ENCODE measurements at places on chromosomes 6 and 20.
A peak's percentile ranks its signal among the peaks of the same experiment; 100 is the strongest.

DNA sequence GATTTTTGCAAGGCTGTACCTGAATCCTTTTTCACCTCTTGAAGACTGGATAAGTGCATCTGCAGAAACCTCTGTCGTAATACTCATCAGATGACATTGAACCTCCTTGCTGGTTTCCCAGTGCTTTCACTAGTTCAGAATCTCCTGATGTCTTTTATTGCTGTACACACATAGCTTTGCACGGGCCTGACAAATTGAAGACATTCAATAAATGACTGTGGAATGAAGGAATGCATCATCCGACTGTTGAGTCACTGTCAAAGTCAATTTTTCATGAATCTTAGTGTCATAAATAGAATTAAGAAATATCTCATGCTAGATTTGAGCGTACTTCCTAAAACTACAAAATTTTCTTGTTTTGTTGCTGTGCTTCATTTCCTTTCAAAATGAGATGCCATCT is 598.2 kb upstream of the MAP3K7 start:
- no peak overlapping the region for H3K4me3 ChIP-seq
- H3K36me3 ChIP-seq: no peaks in the 10 kb centered on the region
- H3K4me1 ChIP-seq: no peaks in the 10 kb centered on the region
- no peaks in the 10 kb centered on the region for H3K27me3 ChIP-seq
- no peak for DNase-seq

DNA sequence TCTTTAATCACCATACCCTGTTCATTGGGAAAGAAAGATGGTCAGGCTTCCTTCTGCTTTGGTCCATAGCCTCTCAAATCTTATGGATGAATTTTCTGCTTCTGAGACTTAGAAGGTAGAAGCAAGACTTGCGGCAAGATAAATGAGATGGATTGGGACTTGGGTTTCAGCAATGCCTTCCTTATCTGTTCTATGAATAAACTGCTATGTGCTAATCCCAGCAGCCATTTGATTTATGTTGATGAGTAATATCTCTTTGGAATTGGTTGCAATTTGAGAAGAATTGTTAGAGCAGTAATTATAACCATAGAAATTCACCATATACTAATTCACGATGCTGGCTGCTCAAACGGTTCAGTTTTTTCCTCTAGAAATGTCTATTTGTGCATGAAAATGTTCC is 48.3 kb downstream of the TXLNB start:
- no peak overlapping the region for H3K27ac ChIP-seq
- H3K4me1 ChIP-seq: no peaks in the 10 kb centered on the region
- H3K36me3 ChIP-seq: no peaks in the 10 kb centered on the region
- no peaks in the 10 kb centered on the region for H3K27me3 ChIP-seq
- H3K4me3 ChIP-seq: no peak overlapping the region

GRCh38 chr6:106530502-106530901 is 98.8 kb downstream of the RTN4IP1 start:
- H3K4me3 ChIP-seq: no peak overlapping the region
- H3K27me3 ChIP-seq: no peaks in the 10 kb centered on the region
- no peak for DNase-seq
- peaks cover 22% of the 10 kb centered on the region for H3K36me3 ChIP-seq
- H3K4me1 ChIP-seq: peaks cover 8% of the 10 kb centered on the region
- no peak overlapping the region for H3K27ac ChIP-seq

- H3K4me1 ChIP-seq: peaks cover 18% of the 10 kb centered on the region
- H3K36me3 ChIP-seq: no peaks in the 10 kb centered on the region
- peak overlapping the region; percentile 97 for H3K27ac ChIP-seq
- DNase-seq: peak; percentile 23
- H3K4me3 ChIP-seq: peak overlapping the region; percentile 95
- H3K27me3 ChIP-seq: no peaks in the 10 kb centered on the region
Measured at GRCh38 chr20:1324598-1325172, 4.3 kb downstream of the SDCBP2 start.

- H3K4me3 ChIP-seq: peak overlapping the region; percentile 93
- peaks cover 5% of the 10 kb centered on the region for H3K4me1 ChIP-seq
- no peaks in the 10 kb centered on the region for H3K27me3 ChIP-seq
- H3K36me3 ChIP-seq: peaks cover 10% of the 10 kb centered on the region
- H3K27ac ChIP-seq: peak overlapping the region; percentile 91
- DNase-seq: peak; percentile 15
Measured at GRCh38 chr6:83193747-83194566, 800 bp downstream of the RWDD2A start.

GRCh38 chr6:90989763-90990162 is 402.9 kb upstream of the MAP3K7 start:
- no peaks in the 10 kb centered on the region for H3K36me3 ChIP-seq
- H3K4me3 ChIP-seq: no peak overlapping the region
- H3K27ac ChIP-seq: no peak overlapping the region
- no peaks in the 10 kb centered on the region for H3K27me3 ChIP-seq
- no peaks in the 10 kb centered on the region for H3K4me1 ChIP-seq

GRCh38 chr6:110564703-110565421 is 88.4 kb upstream of the SLC22A16 start:
- no peak overlapping the region for H3K27ac ChIP-seq
- no peaks in the 10 kb centered on the region for H3K36me3 ChIP-seq
- H3K4me3 ChIP-seq: no peak overlapping the region
- no peak for DNase-seq
- no peaks in the 10 kb centered on the region for H3K27me3 ChIP-seq

GRCh38 chr6:31402324-31403282 is 792 bp upstream of the MICA start:
- peaks cover 8% of the 10 kb centered on the region for H3K36me3 ChIP-seq
- no peak for DNase-seq
- H3K27ac ChIP-seq: peak overlapping the region; percentile 76
- H3K4me1 ChIP-seq: peaks cover 19% of the 10 kb centered on the region
- H3K27me3 ChIP-seq: no peaks in the 10 kb centered on the region

GRCh38 chr6:134352786-134353480 is 35.0 kb upstream of the SGK1 start:
- H3K4me1 ChIP-seq: no peaks in the 10 kb centered on the region
- H3K4me3 ChIP-seq: no peak overlapping the region
- no peaks in the 10 kb centered on the region for H3K36me3 ChIP-seq
- H3K27ac ChIP-seq: no peak overlapping the region
- no peaks in the 10 kb centered on the region for H3K27me3 ChIP-seq

GRCh38 chr6:137150072-137150471 is 23.4 kb downstream of the IL22RA2 start:
- H3K36me3 ChIP-seq: no peaks in the 10 kb centered on the region
- H3K4me1 ChIP-seq: no peaks in the 10 kb centered on the region
- peak; percentile 17 for DNase-seq
- H3K27me3 ChIP-seq: no peaks in the 10 kb centered on the region
- no peak overlapping the region for H3K27ac ChIP-seq

- no peaks in the 10 kb centered on the region for H3K36me3 ChIP-seq
- no peak overlapping the region for H3K27ac ChIP-seq
- no peaks in the 10 kb centered on the region for H3K27me3 ChIP-seq
- peak; percentile 18 for DNase-seq
- H3K4me3 ChIP-seq: peak overlapping the region; percentile 2
Measured at GRCh38 chr6:135212935-135213334, 31.8 kb downstream of the MYB start.
